ENCODE measurements at places on chromosomes 12 and 14.

DNA sequence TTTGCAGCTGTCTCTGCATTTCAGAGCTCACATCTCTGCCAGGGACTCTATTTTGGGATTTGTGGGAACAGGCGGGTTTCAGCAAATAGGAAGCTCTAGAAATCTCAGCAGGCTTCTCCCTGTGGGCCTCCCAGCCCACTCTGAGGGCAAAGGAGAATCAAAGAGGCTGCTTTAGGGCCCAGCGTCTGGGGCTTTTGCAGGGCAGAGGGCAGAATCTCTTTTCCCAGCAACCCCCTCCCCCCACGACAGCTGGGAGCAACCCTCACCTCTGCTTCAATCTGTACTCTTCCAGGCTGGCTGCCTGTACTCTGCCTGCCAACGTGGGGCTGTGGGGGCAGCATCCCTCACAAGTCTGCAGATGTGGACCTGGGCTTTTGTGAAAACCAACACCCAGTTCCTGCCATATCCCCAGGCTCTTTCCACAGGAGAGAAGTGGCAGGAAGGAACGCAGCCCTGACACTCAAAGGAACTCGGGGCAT lies 529.6 kb upstream of the TBX3 start:
- no peak for DNase-seq

GRCh38 chr12:80442426-80443222 lies 1.4 kb upstream of the PTPRQ start:
- DNase-seq = no peak

- no peak for DNase-seq
Observed at GRCh38 chr14:54098536-54098935, 141.9 kb upstream of the BMP4 start.

GRCh38 chr14:22801716-22802115 lies 13.5 kb downstream of the SLC7A7 start:
- DNase-seq = no peak

DNA sequence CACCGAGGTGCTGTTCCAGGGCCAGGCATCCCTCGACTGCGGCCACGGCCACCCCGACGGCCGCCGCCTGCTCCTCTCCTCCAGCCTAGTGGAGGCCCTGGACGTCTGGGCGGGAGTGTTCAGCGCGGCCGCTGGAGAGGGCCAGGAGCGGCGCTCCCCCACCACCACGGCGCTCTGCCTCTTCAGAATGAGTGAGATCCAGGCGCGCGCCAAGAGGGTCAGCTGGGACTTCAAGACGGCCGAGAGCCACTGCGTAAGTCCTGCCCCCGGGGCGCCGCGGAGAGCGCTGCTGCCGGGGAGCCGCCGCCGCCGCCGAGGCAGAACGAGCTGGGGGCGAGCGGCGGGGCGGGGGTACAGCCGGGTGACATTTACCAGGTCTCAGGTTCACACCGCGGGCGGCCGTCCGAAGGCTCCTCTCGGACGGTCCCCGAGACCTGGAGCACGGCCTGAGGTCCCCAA lies 1.4 kb downstream of the PLXNC1 start:
- peak; percentile 41 for DNase-seq

DNA sequence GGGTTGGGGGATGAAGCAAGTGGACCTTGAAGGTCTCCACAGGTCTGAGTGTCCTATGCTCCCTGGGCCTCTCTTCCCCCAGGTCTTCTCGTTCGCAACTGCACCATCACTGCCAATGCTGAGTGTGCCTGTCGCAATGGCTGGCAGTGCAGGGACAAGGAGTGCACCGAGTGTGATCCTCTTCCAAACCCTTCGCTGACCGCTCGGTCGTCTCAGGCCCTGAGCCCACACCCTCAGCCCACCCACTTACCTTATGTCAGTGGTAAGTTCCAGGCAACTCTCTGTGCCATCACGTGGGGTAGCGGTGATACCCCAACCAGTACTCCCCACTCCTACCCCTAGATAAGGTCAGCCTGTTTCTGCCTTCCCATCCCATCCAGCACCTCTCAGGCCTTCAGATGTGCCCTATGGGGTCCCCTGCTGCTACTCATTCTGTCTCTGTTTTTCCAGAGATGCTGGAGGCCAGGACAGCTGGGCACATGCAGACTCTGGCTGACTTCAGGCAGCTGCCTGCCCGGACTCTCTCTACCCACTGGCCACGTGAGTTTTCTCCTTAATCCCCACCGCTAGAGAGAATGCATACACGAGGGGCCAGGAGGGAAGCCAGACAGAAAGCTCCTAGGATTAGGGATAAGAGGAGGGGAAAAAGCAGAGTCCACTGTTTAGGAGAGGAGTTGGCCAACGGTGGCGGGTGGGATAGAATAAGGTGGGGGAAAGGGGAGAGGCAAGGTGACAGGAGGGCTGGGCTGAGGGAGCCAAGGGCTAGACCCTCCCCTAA lies 1.6 kb upstream of the TAPBPL start:
- no peak for DNase-seq

DNA sequence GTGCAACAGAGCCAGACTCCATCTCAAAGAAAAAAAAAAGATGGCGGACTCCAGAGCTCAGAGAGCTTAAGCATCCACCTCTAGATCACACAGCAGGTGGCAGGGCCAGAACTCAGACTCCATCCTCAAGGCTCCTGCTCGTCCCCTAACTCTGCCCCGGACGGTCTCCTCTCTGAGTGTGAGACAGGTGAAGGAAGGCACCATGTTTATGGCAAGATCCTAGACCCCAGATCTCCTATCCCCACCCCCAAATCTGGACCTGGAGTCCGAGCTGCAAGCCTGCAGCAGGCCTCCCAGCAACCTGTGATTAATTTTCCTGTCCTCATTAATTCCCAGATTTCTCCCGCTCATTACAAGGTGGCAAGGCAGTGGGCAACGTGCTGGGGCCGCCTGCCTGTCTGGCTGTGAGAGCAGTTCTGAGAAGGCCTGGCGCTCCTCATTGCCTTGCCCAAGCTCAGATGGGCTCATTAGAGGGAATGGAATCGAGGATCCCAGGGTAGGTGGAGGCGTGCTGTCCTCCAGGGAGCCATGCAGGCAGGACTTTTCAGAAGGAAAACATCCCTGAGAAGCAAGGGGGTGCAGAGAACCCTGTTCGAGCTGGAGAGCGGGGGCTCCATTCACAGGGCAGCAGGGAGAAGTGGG lies 296.6 kb upstream of the RTL1 start:
- DNase-seq = no peak

GRCh38 chr14:86221000-86221399 lies 691.1 kb downstream of the FLRT2 start:
- no peak for DNase-seq

- no peak for DNase-seq
Observed at GRCh38 chr12:57521525-57522010, 1.1 kb upstream of the MBD6 start.

GRCh38 chr12:109455706-109456105 lies 21.4 kb downstream of the KCTD10 start:
- no peak for DNase-seq

GRCh38 chr14:77804592-77804991 lies 4.7 kb downstream of the ADCK1 start:
- DNase-seq = no peak

DNA sequence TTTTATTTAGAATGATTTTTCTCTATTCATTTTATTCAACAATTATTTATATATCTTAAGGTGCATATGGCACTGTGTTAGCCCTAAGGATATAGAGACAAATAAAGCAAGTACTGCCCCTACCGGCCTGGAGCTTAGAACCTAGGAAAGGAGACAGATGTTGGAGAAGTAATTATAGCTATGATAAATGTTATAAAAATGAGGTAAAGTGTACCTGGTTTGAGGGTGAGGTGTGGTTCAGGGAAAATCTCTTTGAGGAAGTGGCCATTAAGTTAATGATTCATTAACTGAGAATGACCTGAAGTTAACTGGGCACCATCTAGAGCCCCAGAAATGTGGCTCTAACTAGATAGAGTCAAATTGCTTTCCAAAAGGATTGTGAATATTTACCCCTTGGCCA lies 31.9 kb downstream of the CDKL1 start:
- no peak for DNase-seq

- no peak for DNase-seq
Observed at GRCh38 chr14:24839617-24840203, 205.7 kb upstream of the GZMB start.

DNA sequence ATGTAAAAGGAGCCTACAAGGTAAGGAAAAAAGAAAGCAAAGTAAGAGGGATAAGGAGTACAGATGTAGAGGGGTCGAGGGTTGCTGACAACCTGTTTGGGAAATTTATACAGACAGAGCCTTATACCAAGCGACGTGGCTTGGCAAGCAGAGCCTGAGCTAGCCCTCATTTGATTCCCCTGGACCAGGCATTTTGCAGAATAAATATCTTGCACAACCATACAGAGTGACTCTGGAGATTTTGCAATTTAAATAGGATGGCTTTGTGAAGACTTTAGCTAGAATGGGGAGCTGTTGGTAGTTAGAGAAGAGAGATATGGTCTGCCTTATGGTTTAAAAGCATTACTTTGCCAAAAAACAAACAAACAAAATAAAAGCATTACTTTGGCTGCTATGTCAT lies 11.1 kb upstream of the ANO6 start:
- DNase-seq = no peak

- DNase-seq = no peak
Observed at GRCh38 chr14:99659333-99659741, 14.4 kb downstream of the HHIPL1 start.

GRCh38 chr14:79165471-79166090 lies 995.4 kb downstream of the NRXN3 start:
- no peak for DNase-seq

GRCh38 chr12:2172491-2173214 lies 119.9 kb downstream of the CACNA1C start:
- no peak for DNase-seq

DNA sequence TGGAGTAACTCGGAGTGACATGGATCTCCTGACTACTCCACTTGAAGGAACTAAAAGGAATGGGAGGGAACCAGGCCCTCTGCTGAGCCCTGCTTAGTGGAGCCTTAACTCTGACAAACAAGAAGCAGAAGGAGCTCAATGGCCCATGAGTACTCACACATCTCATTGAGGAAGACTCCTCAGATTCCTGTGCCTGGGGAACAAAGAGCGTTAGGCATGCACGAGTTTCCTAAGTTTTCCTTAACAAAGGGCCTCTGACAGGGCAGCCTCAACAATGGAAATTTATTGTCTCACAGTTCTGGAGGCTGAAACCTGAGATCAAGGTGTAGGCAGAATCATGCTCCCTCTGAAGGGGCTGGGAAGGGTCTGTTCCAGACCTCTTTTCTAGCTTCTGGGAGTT lies 185.7 kb upstream of the NTF3 start:
- no peak for DNase-seq

DNA sequence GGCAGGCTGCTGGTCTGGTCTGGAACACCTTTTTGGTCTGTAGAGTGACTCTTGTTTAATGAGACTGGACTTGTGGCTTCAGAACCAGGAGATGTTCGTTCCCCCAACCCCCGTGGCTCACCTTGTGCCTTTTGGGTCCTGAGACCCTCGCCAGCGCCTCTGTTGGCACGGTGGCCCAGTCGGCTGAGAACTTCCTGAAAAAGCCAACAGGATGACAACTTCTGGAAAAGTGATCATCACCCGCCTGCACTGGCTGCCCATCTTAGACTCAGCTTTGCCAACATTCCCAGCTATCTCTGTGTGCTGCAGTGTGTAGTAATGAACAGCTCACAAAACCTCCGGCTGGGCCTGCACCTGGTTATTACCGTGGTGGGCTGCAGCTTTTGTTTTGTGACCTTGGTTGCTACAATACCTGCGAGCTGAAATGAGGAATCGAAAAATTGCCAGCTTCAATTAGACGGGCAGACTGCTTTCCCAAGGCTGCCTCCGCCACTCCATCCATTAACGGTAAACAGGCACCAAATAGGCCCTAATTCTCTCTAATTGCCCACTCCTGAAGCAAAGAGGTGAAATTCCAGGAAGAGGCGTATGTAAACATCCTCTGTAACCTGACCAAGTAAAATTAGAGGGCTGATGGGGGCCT lies 16.0 kb downstream of the MEG3 start:
- no peak for DNase-seq

- no peak for DNase-seq
Observed at GRCh38 chr14:36773136-36773540, 111.5 kb downstream of the PAX9 start.

DNA sequence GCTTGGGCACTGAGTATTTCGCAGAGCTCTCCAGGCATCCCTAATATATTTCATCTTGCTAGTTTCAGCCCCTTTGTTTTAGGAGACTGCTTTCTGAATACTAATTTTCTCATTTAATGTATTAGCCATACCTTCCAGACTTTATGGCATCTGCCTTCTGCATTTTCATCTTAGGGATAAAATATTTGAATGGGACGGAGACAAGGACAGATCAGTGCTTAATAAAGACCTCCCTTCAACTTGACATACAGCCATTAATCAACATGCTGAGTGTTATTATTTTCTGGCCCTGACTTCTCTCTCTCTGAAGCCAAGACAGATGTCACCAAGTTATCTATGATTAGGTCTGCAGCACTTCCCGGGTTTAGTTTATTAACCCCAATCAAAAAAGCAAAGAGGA lies 42.4 kb downstream of the CACNA2D4 start:
- no peak for DNase-seq

DNA sequence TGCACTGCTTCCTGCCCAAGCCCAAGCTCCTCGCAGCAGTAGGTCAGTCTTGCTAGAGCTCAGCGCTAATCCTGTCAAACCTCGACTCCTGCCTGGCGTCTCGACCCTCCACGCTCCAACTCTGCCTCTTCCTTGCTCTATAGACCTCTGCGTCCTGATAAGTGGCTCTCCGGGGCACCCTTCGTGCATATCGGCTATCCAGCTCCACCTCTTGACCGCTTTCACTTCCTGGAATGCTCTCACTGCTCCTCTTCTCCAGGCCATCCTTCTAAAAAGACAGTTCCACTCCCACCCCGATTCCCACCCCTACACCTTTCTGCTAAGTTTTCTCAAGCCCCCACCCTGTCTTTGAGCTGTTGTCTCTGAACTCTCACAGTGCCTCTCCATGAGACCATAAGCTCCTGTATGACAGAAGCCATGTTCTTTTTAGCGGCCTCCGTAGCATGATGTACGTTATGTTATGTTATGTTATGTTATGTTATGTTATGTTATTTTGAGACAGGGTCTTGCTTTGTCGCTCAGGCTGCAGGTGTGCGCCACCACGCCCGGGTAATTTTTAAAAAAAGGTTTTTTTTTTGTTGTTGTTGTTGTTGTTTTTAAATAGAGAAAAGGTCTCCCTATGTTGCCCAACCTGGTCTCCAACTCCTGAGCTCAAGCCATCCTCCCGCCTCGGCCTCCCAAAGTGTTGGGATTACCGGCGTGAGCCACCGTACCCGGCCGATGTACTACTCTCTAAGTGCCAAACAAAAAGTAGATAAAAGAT lies 601 bp downstream of the COX14 start:
- no peak for DNase-seq

GRCh38 chr12:132631666-132632065 lies 13.1 kb downstream of the P2RX2 start:
- DNase-seq = no peak

DNA sequence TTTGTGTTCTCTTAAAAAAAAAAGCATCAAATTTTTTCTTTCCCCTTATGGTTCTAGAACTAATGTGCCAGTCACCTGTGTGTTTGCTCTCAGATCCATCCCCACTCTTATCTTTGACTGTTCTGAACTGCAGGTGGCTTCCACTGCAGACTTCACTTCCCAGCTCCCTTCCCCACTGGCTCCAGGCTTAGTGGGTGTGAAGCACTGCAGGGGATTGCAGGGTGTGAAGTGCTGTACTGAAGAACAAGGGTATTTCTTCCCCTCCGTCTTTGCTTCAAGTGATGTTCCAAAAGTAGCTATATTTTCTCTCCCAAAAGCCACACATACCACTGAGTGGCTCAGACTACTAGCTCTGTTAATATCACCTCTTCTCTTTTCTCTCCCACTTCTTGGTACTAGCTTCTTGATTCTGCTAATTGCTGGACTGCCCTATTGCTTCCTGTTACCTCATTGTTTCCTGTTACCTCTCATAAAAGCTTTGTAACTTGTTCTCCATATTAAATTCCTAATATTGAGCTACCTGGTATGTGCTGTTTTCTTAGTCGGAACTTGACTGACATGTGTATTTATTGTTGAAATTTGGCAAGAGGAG lies 115.4 kb upstream of the PRICKLE1 start:
- DNase-seq = no peak
